Caki2 (cell line): ENCODE measurements at places on chromosomes 6 and 20. TPM values are rescaled to one million over a fixed set of nuclear protein-coding genes. Genes with fewer than 3 reads are reported as not detected.

Gene ADGRB3
- total RNA-seq, result 0.24 TPM in 1 of 2 replicates, not detected in the other

Gene MMP24
- 14.3 and 17.1 TPM in 2 replicates for total RNA-seq

Gene SNAP25
- 2.6 and 3.2 TPM in 2 replicates for total RNA-seq

Gene SAMD10
- 0.95 and 1.2 TPM in 2 replicates for total RNA-seq

Gene PARD6B
- 58.6 and 82.5 TPM in 2 replicates for total RNA-seq

Gene SNAP91
- total RNA-seq, result not detected in 2 replicates

Gene BPI
- not detected in 2 replicates for total RNA-seq

Gene SNTA1
- 49.5 and 52.1 TPM in 2 replicates for total RNA-seq

Gene PKIB
- total RNA-seq, result 45.8 and 89.3 TPM in 2 replicates

Gene CFB
- total RNA-seq, result 2.6 and 4.7 TPM in 2 replicates

Gene EDN1
- 1.2 and 9.5 TPM in 2 replicates for total RNA-seq

Gene SYNDIG1
- total RNA-seq, result 0.09 and 0.44 TPM in 2 replicates

Gene ZMYND8
- total RNA-seq, result 7.8 and 14.5 TPM in 2 replicates

Gene PRSS35
- total RNA-seq, result 0.09 and 0.34 TPM in 2 replicates

Gene SUN5
- not detected in 2 replicates for total RNA-seq

Gene ULBP3
- total RNA-seq, result 9.4 and 18.1 TPM in 2 replicates

Gene UQCC2
- total RNA-seq, result 41.7 and 68.5 TPM in 2 replicates
